GF-D8 (cell line): ENCODE measurements at places on chromosomes 11 and 22.

- no peak for DNase-seq
Measured at GRCh38 chr11:1630271-1630670, 696 bp downstream of the KRTAP5-5 start.

DNA sequence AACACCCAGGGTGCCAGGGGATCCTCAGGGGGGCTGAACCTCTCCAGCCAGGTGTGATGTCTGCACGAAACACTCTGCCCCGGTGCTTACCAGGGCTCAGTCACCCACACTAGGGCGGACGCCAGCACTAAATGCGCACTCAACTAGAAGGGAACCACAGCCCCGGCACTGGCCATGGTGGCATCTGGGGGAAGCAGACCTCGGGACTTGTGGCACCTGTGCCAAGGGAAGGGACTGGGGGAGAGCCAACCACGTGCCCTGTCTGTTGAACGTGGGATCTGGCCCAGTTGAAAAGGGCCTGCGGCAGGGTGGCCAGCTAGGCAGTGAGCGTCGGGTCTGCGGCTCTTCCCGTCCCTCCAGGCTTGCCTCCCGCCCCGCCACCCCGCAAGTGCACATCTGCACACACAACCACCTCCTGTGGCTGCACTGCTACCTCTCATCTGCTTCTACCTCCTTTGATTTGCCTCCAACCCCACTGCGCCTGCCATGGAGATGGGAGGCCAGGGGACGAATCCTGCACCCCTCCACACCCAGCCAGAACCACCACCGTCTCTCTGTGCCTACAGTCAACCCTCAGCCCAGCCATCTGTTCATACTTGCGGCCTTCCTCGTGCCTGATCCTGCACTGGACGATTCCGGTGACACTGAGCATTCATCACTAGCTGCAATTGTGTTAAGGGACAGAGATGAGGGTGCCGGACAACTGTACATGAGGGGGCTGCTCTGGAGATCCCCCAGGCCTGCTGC is 15.0 kb upstream of the MOB2 start:
- DNase-seq, result no peak

- DNase-seq, result peak; percentile 20
Measured at GRCh38 chr22:39471381-39472141, 14.7 kb downstream of the MGAT3 start.

DNA sequence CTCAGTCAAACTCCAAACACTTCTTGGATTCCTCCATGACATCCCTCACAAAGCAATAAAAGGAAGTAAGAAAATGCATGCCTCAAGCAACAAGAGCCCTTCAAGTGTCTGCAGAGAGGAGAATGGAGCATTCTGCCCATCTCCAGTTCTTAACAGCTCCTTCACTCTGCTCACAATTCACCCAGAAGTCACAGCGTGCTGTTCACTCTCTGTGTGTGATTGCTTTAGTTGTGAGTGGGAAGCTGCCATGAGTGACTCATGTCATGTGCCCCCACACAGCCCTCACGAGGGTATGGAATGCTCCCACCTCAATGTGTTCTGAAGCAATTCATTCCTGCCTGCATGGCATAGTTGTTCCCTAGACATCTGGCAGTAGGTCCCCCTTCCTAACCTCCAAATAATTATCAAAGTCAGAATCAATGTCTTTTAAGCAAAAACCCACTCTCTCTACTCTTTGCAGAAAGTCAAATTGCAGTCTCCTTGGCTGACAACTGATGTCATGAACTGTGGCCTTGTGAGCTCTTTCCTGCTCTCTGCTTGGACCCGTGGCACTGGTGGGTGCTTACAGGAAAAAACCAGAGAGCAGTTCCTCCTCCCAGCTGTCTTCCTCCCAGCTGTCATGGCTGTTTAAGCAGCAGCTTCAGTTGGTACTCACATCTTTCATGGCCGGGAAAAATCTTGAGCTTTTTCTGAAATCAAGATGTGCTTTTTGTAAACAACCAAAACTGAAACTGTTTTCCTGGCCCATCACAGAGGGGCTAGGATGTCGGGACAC is 112.1 kb upstream of the SPON1 start:
- no peak for DNase-seq

GRCh38 chr11:44950625-44951476 is at the start of gene TP53I11:
Gene TP53I11, minus strand, starts transcription at chr11:44950883. Its CDS starts 12,548 bp downstream, at chr11:44938335.
- no peak for DNase-seq

- no peak for DNase-seq
Measured at GRCh38 chr22:24588381-24588756, 4.5 kb downstream of the LRRC75B start.

GRCh38 chr11:95248666-95249467 is 17.9 kb upstream of the SESN3 start:
- DNase-seq, result no peak

DNA sequence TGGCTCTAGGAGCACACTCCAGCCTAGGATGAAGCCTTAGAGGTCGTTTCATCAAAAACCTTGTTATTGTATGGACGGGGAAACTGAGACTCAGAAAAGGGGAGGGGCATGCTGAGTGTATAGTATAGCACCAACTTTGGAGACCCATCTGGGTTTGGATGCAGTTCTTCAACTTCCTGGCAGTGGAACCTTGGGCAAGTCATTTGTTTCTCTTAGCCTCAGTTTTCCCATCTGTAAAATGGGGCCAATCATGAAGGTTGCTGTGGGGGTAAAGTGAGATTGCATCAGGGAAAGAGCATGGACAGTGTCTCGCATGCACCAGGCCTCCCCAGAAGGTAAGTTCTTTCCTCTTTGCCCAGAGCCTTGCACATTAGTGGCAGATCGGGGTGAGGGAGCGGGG is 47.6 kb upstream of the RASD2 start:
- no peak for DNase-seq

DNA sequence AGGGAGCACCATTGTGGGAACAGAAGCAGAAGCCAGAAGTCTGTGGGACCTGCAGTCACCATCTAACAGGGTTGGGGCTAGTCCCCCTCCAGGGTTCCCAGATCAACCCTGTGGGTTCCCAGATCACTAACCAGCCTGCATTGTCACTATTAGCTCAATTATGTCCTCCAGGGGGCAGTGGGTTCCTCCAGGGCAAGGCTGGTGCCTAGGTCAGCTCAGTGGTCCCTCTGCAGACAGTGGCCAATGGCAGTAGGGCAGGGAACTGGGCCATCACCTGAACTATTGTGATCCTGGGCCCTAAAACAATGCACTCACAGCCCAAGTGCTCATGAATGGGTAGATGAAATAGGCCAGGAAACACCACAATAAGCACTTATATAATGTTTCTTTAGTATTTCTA is 18.8 kb upstream of the PRSS23 start:
- no peak for DNase-seq

- no peak for DNase-seq
Measured at GRCh38 chr11:73528483-73529203, 69.3 kb downstream of the FAM168A start.

DNA sequence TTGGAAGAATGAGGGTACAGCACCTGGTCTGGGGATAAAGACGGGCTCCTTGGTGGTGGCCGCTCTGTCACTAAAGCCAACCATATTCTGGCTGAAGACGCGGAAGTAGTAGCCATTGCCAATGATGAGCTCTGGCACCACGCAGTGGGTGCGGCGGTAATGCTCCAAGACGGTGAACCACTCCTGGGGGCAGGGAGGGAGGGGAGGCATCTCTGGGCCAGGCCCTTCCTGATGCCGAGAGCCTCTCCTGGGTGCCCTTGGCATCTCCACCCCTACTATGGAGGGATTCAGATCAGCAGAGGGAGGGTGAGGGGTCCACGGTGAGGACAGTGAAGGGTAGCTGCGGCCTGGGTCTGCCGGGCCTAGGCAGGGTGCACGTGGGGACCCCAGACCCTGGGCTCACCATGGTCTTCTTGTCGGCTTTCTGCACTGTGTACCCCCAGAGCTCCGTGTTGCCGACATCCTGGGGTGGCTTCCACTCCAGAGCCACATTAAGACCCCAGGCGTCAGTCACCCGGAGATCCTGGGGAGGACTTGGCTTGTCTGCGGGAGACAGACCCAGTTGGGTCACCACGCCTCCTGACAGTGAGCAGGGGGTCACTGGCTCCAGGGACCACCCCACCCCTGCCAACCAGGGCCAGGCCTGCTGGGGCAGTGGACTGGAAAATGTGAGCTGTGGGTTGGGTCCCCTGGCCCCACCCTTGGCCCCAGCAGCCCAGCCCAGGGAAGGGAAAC is 19.5 kb downstream of the MYBPC3 start:
- no peak for DNase-seq

DNA sequence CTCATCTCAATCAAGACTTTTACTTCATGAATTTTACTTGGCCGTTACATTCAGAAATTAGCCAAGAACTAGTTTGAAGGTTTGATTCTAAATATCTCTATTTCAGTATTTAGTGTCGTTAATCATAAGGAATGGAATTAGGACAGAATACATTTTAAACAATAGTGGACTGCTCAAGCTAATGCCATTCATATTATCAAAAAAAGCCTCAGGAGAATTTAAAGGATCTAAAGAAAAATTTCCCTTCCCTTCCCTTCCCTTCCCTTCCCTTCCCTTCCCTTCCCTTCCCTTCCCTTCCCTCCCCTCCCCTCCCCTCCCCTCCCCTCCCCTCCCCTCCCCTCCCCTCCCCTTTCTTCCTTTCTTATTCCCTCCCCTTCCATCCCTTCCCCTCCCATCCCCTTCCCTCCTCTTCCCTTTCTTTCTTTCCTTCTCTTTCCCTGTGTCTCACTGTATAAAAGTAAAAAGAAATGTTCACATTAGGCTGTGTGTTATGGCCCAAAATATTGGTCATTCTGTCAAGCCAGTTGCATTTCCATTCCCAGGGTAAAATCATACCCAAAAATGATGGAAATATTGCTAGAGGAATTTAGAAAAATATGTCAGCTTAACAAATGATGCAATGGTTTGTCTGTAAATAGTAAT is 717.8 kb downstream of the LUZP2 start:
- no peak for DNase-seq

DNA sequence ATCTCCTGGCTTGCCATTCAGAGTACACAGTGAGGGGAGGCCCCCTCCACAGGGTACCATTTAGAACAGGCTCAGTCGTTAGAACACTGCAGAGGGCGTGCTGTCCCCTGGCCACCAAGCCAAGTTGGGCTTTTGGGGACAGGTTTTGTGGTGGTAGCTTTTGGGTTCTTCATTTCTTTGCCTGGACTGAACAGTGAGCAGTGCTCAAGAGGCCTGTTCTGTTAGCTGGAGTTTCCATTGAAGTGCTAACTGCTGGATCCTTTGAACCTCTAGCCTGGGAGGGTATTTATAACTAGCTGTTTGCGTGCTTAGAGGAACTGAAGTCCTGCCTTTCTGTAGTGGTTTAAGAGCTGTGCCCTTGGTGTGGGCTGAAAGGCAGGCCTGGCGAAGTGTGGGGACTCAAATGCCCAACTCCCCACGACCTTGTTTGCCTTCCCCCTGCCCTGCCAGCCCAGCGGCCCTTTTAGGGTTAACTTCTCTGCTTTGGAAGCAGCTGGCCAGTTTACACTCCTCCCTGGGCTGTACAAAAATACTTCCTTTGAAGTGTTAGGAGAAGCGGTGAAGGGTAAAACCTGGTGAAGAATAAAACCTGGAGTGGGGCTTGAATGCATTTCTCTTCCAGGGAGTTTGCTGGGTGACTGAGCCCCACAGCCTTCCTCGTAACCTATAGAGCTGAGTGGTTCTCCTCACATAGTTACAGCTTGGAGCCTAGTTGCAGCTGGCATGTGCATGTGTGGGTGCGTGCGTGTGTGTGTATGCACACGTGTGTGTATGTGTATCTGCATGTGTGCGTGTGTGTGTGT is 34.6 kb downstream of the ZNRF3 start:
- no peak for DNase-seq

DNA sequence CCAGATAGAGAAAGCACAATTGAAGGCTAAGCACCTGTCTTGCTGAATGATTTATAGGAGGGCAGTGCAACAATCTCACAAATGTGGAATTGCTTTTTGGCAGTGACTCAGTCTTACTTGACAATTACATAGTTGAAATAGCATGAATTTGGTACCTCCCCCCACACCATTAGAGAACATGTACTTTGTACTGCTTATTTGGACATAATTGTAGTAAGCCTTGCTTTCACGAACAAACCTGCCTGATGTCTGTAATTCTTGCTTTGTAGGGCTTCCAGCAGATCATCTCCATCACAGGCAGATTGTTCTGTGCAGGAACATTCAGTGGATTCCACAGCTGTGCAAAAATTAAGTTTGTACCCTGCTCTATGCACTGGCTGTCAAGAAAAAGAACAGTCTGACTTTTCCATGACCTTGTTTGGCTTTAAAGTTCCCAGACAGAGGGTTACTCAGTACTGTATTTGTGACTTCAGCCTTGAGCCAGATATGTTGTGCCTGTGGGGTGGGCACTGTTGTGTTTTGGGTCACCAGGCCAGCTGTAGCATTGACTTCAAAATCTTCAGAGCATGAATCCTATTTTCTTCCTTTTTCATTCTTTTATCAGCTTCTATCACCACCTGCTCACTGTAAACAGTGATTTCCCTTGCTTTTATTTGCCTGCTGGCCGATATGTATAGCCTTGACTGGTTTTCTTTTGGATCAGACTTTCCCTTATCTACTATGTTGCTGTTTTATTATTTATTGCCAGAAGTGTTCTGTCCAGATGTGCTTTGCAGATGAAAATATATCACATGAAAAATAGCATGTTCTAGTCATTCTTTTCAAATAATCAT is 941.0 kb upstream of the CHORDC1 start:
- no peak for DNase-seq

DNA sequence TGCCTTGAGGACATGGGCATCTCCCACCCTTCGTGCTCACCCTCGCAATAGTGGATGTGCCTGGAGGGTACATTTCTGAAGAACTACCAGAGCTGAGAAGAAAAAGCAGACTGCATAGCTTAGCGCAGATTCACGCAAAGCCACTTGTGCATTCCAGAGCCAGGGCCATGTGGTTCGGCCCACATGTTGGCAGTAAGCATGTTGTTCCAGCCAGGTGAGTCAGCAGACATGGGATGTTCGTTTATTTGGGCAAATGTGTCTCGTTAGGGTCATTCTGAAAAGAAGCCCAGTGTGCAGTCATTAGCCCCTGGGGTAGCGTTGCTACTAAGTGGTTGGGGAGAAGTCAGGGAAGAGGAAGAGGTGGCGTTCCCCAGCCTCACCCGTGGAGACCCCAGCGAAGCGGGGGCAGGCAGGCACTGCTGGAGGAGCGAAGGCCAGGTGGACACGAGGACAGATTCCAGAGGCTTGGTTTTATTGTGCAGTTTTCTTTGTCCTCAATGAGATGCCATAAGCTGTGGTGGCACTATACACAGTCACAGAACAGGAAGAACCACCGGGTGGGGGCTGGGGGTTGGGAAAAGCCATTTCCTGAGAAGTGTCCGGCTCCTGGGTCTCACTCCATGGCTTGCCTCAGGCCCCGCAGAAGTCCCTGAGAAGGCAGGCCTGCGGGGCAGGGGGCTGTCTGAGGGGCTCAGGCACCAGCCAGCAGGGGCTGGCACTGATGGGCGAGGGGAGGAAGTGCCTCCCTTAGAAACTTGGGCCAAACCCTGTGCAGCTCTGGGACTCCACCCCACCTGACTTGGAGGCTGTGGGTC is 5.0 kb downstream of the THY1 start:
- DNase-seq, result no peak

GRCh38 chr11:63901660-63902059 is 15.3 kb downstream of the RCOR2 start:
- no peak for DNase-seq
